NCI-H2081 (cell line): ENCODE measurements at places on chromosomes 4 and X.

DNA sequence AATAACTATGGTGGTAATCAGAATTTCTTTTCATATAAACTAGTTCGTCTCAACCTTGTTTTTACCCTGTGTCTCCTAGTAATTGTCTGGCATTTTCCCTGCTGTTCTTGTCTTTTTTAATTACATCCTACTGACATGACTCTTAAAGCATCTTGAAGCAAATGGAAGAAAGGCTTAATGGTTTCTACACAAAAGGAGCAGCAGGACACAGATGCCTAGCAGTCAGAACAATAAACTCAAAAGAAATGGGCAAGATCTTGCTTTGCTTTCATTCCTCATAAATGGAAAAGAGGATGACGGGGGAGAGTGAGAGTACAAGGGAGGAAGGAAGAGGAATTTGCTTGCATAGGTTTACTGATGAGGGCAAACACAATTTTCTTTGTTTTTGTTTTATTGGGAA, 293.2 kb upstream of the EMCN start:
- DNase-seq, result no peak

GRCh38 chrX:136616987-136617685, 30.8 kb upstream of the CD40LG start:
- no peak for DNase-seq

- DNase-seq, result no peak
Observed at GRCh38 chr4:42768125-42768748, 111.3 kb upstream of the ATP8A1 start.

DNA sequence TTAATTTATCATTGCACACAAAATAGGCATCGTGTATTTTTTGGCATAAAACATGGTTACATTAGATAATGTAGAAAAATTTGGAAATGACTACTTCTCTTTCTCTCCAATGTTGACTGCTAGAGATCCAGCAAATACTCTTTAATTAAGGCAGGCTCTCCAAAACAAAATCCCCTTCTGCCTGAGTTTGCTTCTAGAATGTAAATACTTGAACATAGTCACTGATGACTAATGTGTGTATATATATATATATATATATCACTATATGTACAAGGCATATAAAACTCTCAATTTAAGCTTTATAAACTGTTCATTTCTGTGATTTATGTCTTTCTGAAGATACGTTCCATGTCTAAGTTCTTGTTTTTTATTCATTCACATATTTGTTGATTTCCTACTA, 67.2 kb upstream of the CAMK2D start:
- no peak for DNase-seq

DNA sequence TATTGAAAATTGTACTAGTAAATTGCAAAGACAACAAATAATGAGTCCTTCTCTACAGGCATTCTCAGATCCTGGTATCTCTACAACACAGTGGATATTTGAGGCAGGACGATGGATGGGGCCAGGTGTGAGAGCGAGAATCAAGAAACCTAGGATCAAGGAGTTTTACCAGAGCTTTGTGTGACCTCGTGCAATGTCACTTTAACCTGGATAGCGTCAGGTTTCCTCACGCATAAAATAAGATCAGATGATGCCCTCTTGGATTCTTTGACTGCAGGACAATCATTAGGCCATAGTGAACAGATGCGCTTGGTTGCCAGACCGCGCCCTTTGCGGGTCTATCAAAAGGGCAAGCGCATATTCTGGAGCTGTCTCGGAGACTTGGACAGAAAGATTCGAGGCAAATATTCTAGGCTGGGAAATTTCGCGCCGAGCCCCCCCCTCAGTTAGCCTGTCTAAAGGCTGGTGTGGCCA, 66.6 kb downstream of the FBXO8 start:
- no peak for DNase-seq

- DNase-seq, result peak; percentile 53
Observed at GRCh38 chr4:48138936-48139335, 4.9 kb upstream of the TXK start.

GRCh38 chrX:65098851-65099250, 122.6 kb upstream of the ZC4H2 start:
- no peak for DNase-seq

- DNase-seq, result no peak
Observed at GRCh38 chr4:67036791-67037190, 508.5 kb downstream of the CENPC start.

GRCh38 chr4:18185491-18185890, 163.9 kb upstream of the LCORL start:
- DNase-seq, result no peak

DNA sequence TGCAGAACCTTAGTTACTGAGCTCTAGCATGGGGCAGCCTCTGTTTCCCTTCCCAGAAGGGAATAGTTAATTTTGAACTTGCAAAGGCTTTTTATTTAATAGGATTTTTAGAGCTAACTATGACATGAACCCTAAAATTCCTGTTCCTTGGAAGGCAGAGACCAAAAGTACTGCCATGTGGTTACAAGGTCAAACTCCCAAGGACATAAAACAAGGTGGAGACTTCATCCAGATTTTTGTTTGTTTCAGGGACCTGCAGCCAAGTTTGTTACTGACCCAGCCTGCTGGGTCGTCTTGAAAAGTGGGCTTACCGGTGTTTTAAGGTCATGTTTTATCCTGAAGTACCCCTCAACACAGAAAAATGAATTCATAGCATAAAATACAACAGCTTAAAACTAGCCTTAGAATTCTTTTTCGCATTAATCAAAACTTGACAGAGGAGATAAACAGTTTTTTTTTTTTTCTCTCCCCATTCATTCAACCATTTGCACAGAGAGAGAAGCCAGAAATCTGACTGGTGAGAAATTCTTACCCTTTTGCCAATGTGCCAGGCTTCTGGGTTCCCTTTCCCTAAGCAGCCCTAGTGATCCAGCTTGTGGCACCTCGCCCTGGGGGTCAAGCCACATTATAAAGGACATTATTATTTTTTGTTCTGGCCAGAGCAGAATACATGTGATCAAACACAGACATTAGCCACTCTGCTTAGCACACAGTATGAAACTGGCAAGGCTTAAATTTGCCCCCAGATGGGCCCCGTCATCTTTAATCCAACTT, 21.5 kb upstream of the GRPEL1 start:
- no peak for DNase-seq

DNA sequence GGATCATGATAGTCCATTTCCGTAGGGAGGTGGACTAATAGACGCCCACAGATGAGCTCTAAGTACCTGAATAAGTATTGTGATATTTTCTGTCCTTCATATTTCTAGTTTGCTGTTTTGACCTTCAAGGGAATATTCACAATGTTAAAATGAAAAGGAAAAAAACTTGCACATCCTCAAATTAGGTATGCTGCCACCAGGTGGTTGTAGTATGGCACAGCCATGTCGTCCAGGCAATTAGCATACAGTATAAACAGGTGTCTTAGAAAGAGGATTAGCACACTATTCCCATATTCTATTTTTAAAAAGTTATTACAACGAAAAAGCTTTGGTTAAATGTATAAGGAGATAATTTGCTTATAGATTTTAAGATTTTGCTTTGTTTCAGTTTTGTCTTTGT, 802.0 kb downstream of the RPA4 start:
- peak; percentile 64 for DNase-seq

DNA sequence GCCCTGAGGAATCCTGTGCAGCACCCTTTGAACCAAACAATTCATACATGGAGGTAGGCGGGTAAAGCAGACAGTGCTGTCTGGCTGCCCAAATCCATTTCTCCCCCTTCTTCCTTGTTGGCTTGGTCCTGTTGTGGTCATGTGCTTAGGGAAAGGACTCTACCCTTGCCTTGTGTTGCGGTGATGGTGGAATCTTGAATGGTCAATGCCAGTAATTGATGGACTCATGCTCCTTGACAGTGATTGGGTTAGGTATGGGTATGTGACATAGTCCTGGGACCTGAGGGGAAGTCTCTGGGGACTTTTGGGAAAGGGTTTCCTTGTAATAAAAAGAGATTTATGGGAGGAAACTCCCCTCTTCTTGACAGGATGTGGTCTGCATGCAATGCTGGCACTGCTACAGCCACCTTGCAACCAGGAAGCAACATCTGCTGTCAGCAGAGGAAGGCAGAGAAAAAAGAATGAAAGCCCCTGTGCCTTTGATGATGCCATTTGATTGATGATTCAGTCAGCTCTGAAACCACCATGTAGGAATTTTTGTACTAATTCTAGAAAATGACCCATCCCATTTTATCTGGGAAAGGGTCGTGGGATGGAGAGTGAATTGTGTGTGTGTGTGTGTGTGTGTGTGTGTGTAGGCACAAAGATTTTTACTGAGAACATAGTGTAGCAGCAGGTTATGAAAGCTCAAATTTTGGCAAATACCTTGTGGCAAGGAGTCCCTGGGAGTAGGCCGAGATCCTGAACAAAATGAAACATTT, 30.0 kb upstream of the HUWE1 start:
- no peak for DNase-seq

GRCh38 chr4:2861631-2862436, 18.2 kb downstream of the ADD1 start:
- no peak for DNase-seq

DNA sequence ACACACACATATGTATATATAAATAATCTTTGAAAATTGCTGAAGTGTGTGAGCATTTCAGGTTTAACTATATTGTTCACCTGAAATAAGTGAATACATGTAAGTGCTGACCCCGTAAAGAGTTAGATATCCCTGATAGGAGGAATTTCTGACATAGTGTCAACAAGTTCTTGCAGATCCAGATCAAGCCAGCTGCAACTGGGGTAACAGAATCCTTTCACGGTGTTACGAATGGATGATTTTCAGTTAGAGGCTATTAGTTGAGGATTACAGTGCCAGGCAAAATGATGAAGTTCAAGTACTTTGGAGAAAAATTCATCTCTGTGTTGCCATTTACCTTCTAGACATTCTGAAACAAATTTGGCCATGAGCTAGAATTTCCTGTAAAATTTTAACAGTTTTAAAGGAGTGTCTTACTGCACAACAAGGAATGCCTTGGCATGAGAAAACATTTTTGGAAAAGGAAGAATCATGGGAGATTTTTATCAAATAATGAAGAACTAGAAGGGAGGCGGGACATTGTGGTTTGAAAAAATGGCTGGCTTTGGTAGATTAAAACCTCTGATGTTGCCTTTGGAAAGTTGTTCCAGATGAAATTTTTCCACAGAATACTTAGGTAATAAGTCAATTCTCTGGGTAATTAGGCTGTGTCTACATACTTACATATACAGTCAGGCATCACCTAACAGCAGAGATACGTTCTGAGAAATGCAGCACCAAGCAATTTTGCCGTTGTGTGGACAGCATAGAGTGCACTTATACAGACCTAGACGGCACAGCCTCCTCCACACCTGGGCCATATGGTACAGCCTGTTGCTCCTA, 84.4 kb upstream of the FAT1 start:
- DNase-seq, result no peak

GRCh38 chr4:38928974-38929373, 61.4 kb downstream of the FAM114A1 start:
- DNase-seq, result no peak

GRCh38 chrX:19649226-19649995, 134.1 kb upstream of the MAP3K15 start:
- DNase-seq, result no peak

DNA sequence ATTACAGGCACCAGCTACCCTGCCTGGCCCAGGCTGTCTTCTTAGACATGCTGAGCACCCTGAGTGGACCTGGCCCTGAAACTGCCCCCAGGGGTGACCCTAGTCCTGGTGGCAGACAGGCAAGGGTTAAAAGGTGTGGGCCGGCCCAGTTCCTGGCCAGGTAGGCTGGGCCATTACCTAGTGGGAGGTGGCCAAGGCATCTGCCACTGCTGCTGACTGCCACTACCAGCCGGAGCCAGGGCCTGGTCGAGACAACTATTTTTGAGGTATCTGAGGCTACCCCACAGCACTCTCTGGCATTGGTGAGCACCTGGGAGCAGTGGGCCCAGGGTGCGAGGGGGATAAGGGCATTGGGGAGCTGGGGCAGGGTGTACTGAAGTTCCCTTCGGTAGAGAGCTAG, at the start of gene CCDC120:
CCDC120 (plus strand) TSS at position 206 of the 400 bp plus-strand sequence. CDS start 3,043 bp downstream, outside the sequence.
- no peak for DNase-seq

GRCh38 chrX:123849096-123849495, 10.8 kb upstream of the XIAP start:
- DNase-seq, result no peak

- DNase-seq, result no peak
Observed at GRCh38 chr4:80393970-80394250, 58.4 kb downstream of the CFAP299 start.

DNA sequence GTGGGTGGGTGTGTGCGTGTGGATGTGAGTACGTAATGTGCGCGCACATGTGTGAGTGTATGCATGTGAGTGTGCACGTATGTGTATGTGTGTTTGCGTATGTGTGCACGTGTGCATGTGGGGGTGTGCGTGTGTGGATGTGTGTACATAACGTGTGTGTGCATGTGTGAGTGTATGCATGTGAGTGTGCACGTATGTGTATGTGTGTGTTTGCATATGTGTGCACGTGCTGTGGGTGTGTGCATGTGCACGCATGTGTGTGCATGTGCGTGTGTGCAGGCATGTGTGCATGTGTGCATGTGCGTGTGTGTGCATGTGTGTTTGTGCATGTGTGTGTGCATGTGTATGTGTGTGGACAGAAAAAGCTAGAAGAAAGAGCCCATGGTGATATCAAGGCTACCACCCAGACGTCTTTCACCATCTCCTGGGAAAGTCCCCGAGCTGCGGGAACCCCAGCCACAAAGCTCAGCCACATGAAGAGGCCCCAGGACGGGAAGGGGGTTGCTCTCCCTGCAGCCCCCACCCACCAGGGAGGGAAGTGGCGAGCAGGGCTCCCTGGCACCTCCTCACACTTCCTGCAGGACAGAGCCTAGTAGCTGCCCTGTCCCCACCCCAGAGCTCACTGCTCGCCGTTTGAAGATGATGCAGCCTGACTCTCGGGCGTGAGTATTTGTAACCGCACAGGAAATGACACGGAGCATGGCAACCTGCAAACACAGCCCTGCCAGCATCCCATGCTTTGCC, 108.3 kb downstream of the DCTD start:
- no peak for DNase-seq

- no peak for DNase-seq
Observed at GRCh38 chr4:45120163-45120562, 393.8 kb upstream of the GNPDA2 start.

DNA sequence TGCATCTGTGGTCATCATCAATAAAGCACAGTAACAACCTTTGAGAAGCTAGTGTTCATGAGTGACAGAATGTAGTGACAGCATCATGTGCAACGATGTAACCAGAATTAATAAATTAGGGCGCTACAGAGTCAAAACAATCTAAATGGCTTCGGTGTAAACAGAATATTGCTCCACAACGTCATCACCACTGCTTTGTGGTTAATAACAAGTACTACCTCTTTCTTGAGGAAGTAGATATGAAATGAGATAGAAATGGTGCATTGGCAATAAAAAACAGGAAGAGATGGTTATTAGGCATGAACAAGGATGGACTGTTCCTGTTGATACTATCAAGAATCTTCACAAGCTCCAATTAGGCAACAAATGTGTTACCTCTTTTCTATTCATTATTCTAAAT, 8.7 kb upstream of the PDHA2 start:
- no peak for DNase-seq

GRCh38 chr4:3114377-3114776, 39.9 kb downstream of the HTT start:
- no peak for DNase-seq

GRCh38 chrX:85243155-85243554, 424 bp downstream of the SATL1 start:
- no peak for DNase-seq

- no peak for DNase-seq
Observed at GRCh38 chr4:53064609-53065008, 202.5 kb downstream of the RASL11B start.

GRCh38 chr4:27916452-27917184, 1056.0 kb downstream of the STIM2 start:
- DNase-seq, result no peak

GRCh38 chrX:88244066-88244465, 503.0 kb upstream of the CPXCR1 start:
- no peak for DNase-seq
